ENCODE measurements at places on chromosomes 2 and 18.
A peak's percentile ranks its signal among the peaks of the same experiment; 100 is the strongest.

- DNase-seq, result no peak
Measured at GRCh38 chr18:39380866-39381265, 1815.3 kb upstream of the CELF4 start.

GRCh38 chr2:159285929-159286708, at the start of gene WDSUB1:
WDSUB1 (minus strand) TSS chr2:159286703; CDS start chr2:159283069, 3,634 bp downstream.
- DNase-seq, result peak; percentile 51

GRCh38 chr2:32745191-32745590, 117.3 kb downstream of the TTC27 start:
- no peak for DNase-seq

- peak; percentile 54 for DNase-seq
Measured at GRCh38 chr2:42171396-42171980, 2.3 kb downstream of the EML4 start.

DNA sequence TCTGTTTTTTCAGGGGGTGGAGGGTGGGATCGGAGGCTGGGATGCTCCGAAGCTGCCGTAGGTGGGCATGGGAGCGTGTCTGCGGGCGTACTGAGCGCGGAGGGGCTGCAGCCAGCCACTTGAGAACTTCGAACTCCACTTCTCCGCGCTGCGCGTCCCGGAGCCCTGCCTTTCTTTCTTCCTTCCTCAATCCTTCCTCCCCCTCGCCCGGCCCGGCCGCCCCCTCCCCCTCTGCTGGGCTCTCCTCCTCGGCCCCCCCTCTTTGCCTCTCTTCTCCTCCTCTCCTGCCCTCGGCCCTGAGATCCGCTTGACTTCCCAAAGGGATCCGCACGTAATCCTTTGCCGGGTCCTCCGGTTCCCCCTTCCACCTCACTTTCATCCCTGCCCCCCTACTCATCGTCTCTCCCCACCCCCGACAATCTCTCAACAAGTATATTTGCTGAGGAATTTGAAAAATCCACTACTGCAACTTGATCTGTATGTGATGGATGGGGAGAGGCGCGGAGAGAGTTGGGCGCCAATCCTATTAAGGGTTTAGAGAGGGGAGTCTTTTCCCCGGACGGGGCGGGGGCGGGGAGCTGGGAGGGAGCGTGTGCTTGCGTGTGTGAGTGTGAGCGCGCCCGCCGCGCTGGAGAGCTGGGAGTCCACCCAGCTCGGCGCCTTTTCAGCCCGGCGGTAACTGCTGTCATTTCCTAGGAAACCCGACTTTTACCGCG, 1.1 kb downstream of the GLI2 start:
- DNase-seq, result no peak

DNA sequence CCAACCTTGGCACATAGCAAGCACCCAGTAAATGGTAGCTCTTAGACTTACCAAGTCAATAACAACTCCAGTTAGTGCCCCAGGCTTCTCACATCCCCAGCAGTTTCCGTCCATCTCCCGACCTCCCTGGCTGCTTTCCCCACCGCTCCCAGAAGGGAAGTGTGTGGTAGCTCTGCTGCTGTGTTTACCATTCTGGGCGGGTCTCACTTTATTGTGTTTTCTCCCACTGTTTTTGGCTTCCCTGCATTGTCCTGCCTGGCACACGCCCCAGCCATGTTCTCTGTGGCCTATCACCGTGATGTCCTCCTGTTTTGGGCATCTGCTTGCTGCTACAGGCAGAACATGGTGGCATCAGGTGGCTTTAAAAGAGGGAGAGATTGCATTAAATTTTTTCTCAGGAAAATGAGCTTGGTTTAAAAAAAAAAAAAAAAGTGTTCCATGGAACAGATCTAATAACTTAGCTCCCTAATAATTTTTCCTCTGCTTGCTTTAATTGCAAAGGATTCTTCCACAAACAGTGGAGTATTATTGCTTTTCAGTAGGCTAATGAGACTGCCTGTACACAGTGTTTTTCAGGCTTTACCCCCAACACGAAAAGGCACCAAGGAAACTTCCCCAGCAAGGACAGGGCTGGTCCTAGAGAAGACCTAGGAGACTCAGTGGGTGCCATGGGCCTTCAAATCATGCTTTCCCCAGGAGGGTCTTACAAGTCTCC, 8.0 kb upstream of the COX7A2L start:
- no peak for DNase-seq

- no peak for DNase-seq
Measured at GRCh38 chr18:75036917-75037688, 171.8 kb downstream of the PTGR3 start.

DNA sequence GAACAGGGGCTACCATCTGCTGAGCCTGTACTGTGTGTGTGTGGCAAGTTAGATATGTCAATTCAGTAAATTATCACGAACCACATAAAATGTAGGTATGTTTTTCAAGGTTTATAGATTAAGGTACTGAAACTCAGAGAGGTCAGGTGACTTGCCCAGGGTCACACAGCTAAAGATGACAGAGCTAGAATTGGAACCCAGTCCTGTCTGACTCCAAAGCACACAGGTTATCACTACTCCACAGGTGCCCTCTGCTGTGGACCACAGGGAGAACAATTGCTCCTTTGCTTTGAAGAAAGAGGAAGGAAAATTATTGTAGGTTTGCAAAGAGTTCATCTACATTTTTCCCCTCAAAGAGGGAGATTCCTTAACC, 229.7 kb upstream of the AGAP1 start:
- no peak for DNase-seq

GRCh38 chr2:98153481-98153880, 66.5 kb downstream of the VWA3B start:
- DNase-seq, result no peak

- DNase-seq, result no peak
Measured at GRCh38 chr2:158239271-158239670, 137.6 kb downstream of the UPP2 start.

- no peak for DNase-seq
Measured at GRCh38 chr2:180524499-180524898, 455.9 kb upstream of the UBE2E3 start.

DNA sequence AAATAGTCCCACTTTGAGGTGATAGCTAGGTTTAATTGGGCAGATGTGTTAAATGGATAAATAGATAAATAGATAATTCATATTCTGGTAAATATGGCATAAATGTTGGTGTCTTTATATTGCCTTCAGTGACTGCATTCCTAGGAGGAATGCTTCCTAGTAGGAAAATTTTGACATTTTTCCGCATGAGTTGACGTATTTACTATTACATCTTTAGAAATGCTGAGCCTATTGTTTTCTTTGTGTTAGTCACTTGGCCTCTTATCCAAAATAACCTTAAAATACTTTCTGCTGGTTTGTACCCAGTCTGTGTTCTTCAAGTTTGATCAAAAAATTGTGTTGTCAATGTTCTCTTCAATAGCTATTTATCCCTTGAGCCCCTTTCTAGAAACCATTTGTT, 495.6 kb upstream of the ZEB2 start:
- DNase-seq, result no peak

- DNase-seq, result no peak
Measured at GRCh38 chr18:25282896-25283703, 68.9 kb downstream of the ZNF521 start.

GRCh38 chr2:120972286-120972685, 236.6 kb downstream of the GLI2 start:
- DNase-seq, result no peak

- no peak for DNase-seq
Measured at GRCh38 chr18:73384246-73384645, 516.5 kb upstream of the NETO1 start.

GRCh38 chr2:120954939-120955338, 219.3 kb downstream of the GLI2 start:
- no peak for DNase-seq

- DNase-seq, result no peak
Measured at GRCh38 chr2:133652398-133652797, 84.1 kb upstream of the NCKAP5 start.

DNA sequence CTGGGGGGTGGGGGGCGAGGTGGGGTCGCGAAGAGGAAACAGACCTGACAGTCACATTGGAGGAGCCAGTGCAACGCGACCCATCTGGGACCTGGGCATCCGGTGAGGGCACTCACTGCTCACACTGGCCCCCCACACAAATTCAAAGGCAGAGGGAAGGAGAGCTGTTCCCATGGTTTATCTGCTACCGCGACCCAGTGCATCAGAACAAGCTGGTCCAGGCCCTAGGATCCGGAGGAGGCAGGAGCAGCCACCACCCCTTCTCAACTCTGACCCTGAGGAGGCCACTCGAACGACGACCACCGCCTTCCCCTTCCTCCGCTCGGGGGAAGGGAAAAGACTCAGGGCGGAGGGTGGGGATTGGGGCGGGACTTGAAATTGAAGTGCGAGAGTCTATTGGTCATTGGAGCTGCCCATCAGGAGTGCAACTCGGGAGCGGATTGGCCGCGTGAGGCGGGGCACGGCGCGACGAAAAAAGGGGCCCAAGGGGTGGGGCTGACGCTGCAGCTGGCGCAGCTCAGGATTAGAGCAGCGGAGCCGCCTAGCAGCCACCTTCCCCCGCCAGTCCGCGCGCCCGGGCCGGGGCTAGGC, at the start of gene CDK5R2:
CDK5R2 (plus strand) TSS at position 526 of the 591 bp plus-strand sequence. CDS start 155 bp downstream, outside the sequence.
- peak; percentile 100 for DNase-seq

GRCh38 chr2:62569907-62570841, 64.2 kb upstream of the TMEM17 start:
- DNase-seq, result no peak

- peak; percentile 47 for DNase-seq
Measured at GRCh38 chr18:477565-477964, 22.9 kb downstream of the COLEC12 start.

DNA sequence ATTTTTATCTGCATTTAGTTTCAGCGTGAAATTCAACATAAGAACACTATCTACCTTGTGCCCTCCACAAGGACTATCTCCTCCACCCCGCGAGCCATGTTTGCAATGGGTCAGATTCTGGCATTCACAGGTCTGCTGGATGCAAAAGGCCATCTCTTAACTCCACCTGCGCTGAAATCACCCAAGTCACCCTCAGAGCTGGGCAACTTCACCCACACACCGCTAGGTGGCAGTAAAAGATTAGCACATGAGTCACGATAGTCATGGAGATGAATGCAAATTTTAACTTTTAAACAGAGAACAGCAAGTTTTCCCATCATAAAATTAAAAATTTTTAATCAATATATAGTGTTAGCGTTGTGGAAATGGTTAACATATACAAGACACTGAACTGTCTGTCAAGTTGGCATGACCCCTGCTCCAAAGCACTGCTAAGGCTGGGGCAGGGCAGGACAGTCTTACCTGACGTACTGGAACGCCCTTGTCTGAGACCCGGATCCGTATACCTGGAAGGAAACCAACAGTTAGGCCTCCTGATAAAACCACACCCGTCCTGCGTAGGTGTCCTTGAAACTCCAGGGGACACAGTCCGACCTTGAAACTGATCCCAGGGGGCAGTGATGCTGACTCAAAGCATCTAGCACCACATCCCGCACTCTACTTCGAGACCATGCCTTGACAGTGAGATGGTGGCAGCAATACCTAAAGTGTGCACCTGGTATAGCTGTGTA, 89.6 kb downstream of the UXS1 start:
- peak; percentile 82 for DNase-seq

DNA sequence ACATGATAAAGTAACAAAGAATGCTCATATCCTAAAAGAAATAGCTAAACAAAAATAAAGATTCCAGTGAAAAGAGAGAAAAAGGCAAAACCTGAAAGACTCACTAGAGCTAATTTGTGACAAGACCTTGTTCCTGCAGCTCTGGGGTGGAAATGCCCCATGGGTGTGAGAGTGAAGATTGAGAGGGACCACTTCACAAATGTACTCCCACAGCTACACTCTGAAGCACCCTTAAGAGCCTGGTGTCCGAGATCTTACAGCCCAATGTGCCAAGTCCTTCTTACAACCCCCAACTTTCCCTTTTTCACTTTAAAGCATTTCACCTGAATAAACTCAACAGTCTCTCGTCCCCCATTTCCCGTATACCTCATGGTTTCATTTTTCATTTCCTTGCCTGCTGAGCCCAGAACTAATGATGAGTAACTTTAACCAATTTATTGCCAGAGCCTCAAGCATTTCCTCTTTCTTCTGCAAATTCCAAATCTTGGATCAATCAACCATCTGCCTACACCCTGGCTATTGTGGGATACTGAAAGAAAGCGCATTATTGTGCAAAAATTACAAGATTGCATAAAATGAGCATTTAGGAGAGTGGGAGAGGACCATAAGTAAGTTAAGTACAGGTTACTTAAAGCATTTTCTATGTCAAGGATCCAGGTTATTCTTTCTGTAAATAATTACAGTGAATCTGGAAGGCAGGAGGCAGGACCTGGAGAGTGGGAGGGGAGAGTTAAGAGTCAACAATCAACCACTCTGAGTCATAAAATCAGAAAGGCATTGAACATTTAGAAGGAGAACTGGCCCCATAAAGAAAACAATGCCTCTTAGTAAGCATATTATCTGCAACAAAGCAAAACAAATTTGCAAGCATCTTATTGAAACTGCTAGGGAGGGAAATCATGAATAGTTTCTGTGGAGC, 804.4 kb upstream of the CELF4 start:
- DNase-seq, result no peak

- DNase-seq, result no peak
Measured at GRCh38 chr2:27815860-27816438, 44.4 kb downstream of the MRPL33 start.

DNA sequence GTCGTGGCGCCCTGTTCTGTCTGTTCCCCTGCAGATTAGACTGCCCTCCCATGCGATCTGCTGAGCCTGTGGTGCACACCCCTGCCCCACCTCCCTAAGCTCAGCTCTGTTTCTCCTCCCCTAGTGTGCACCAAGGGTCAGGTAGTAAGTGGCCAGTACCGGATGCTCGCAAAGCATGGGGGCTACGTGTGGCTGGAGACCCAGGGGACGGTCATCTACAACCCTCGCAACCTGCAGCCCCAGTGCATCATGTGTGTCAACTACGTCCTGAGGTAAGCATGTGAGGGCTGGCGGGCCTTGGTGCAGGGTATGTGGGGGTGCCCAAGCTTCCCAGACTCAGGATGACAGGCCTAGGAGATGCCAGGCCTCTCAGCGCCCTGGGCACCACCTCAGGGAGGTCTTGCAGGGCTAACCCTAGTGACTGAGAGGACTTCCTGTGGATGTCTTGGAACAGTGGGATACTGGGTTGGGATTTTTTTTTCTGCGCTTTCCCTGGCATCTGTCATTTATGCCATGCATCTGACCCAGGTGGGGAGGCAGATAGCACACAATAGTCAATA, 78.4 kb downstream of the EPAS1 start:
- no peak for DNase-seq

DNA sequence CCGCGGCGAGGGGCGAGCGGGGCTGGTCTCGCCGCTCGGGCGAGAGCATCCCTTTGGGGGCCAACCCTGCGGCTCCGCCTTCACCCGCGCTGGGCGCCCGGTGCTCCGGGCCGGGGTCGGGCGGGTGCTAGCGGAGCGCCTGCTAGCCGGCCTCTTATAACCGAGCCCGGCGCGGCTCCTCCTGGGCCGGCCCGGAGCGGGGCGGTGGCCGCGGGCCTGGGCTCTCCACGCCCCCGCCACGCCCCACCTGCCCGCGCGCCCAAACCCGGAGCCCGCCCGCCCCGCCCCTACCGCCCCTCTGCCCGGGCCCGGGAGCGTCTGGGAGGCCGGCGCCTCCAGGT, at the start of gene FOXI3:
FOXI3 (minus strand) TSS at position 129 of the 341 bp plus-strand sequence. CDS start 158 bp downstream, outside the sequence.
- peak; percentile 36 for DNase-seq

GRCh38 chr18:25170402-25170801, 181.6 kb downstream of the ZNF521 start:
- no peak for DNase-seq

- DNase-seq, result no peak
Measured at GRCh38 chr2:157848213-157848612, 27.9 kb downstream of the ACVR1 start.
